Vagina (tissue), 2 donors: ENCODE measurements at places on chromosomes 7 and 10.

GRCh38 chr7:140007051-140007690 is 55.6 kb downstream of the PARP12 start:
- no peaks in the 10 kb centered on the region for H3K36me3 ChIP-seq
- no peak overlapping the region for H3K27ac ChIP-seq
- H3K4me3 ChIP-seq = no peak overlapping the region
- DNase-seq = no peak

- no peaks in the 10 kb centered on the region for H3K27me3 ChIP-seq
- no peak overlapping the region for H3K4me3 ChIP-seq
- H3K36me3 ChIP-seq = no peaks in the 10 kb centered on the region
- DNase-seq = no peak
- H3K27ac ChIP-seq = no peak overlapping the region
- no peaks in the 10 kb centered on the region for H3K4me1 ChIP-seq
Measured at GRCh38 chr10:27584302-27584701, 80.2 kb downstream of the RAB18 start.

GRCh38 chr10:126518218-126519080 is 130.2 kb upstream of the ADAM12 start:
- no peak overlapping the region for H3K4me3 ChIP-seq
- no peaks in the 10 kb centered on the region for H3K36me3 ChIP-seq
- no peak overlapping the region for H3K27ac ChIP-seq
- H3K4me1 ChIP-seq = no peaks in the 10 kb centered on the region
- no peak for DNase-seq
- no peaks in the 10 kb centered on the region for H3K27me3 ChIP-seq

- no peaks in the 10 kb centered on the region for H3K4me1 ChIP-seq
- no peak for DNase-seq
- no peak overlapping the region for H3K4me3 ChIP-seq
- H3K36me3 ChIP-seq = no peaks in the 10 kb centered on the region
- H3K27me3 ChIP-seq = no peaks in the 10 kb centered on the region
Measured at GRCh38 chr10:47190301-47190700, 109.7 kb upstream of the GDF10 start.

DNA sequence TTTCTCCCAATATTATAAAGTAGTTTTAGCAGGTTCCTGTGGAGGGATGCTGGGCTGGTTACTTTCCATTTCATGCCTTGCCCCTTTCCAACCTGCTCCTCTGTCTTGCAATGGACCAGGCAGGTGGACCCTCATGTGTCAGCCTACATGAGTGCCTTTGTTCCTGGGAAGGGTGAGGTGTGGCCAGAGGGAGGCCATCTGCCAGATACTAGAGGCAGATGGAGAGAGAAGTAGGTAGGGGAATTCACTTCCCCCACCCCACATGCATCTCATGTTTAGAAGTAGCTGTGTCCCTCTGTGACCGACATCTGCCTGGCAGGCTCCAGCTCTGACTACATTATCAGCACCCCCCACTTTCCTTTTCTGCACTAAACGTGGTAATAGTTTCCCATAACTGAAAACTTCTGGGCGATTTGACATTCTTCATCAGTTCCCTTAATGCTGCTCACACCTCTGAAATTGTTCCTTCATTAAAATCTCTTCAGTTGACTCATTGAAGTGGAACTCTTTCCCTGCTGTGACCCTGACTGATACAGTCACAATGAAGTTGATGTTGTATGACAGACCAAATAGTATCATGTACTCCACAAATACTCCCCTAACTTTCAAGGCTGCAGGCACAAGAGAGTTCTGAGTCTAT is 396.3 kb upstream of the FZD8 start:
- H3K4me1 ChIP-seq = no peaks in the 10 kb centered on the region
- no peak for DNase-seq
- H3K36me3 ChIP-seq = no peaks in the 10 kb centered on the region
- no peak overlapping the region for H3K4me3 ChIP-seq
